ENCODE measurements at places on chromosomes 3 and 15.

DNA sequence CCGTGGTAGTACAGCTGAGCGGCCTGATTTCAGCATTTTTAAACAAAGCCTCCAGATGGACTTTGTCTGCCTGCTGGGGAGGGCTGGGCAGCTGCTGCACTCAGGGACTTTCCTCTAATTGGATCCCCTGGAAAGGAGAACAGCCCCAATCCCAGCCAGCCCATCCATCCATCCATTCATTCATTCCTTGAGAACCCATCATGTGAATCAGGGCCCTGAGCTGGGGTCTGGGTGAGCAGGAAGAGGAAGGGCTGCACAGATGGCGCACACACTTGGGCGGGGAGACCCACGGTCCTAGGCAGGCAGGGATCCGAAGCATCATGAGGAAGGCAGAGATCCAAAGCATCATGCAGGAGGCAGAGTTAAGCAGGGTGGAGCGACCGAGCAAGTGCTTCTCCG lies 45.7 kb downstream of the TPRA1 start:
- no peak for DNase-seq

- no peak for DNase-seq
These were observed 45.9 kb upstream of the THUMPD3 start for GRCh38 chr3:9316881-9317361.

GRCh38 chr3:180416111-180416594 lies 185.8 kb upstream of the TTC14 start:
- DNase-seq = no peak

GRCh38 chr15:52290800-52291199 lies 4.8 kb downstream of the MYO5C start:
- no peak for DNase-seq

DNA sequence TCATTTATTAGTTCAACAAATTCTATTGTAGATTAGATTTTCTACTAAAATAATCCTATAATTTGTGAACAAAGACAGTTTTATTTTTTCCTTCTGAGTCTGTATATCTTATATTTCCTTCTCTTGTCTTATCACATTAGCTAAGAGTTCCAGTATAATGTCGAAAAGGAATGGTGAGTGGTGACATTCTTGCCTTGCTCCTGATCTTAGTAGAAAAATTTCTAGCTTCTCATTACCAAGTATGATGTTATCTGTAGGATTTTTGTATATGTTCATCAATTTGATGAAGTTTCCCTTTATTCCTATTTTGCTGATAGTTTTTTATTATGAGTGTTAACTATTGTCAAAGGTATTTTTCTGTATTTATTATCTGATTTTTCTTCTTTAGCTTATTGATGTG lies 756.6 kb upstream of the BCHE start:
- DNase-seq = no peak

DNA sequence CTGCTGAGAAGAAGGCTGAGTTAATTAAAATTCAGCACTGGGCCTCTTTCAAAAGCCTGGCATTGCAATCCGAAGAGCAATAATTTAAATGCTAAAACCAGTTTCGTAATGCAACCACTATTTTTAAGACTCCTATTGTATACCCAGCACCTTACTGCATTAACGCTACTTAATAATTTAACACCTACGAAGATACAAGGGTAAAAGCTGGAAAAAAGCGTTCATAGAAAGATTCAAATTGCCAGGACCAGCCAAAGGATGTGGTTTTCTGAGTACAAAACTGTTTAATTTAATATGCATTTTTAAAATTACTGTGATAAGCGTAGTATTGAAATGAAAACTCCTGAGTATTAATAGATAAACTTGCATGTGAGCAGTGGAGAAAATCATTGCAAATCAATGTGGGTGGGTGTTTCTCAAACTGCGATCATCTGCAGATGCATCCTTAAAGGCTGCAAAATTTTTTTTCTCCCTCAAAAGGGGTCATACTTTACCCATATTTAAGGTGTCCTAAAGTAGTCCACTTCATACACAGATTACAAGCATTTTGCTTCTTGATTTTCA lies 12.9 kb upstream of the RASGRP1 start:
- DNase-seq = no peak

DNA sequence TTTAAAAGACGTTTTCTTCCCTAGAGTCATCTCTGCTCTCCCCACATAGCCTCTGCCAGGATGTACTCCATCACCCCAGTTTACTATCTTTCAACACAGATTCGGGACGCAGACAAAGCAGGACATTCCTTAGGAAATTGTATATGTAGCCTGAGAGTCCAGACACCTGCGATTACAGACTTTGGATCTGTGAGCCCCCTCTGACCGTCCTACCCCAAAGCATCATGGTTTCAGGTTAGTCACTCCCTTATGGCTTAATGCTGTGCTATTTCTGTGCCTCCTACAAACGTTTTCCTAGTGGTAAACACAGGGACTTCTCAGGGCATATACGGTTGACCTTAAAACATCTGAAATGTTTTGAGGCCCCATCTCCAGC lies 234.0 kb upstream of the BHLHE40 start:
- no peak for DNase-seq

DNA sequence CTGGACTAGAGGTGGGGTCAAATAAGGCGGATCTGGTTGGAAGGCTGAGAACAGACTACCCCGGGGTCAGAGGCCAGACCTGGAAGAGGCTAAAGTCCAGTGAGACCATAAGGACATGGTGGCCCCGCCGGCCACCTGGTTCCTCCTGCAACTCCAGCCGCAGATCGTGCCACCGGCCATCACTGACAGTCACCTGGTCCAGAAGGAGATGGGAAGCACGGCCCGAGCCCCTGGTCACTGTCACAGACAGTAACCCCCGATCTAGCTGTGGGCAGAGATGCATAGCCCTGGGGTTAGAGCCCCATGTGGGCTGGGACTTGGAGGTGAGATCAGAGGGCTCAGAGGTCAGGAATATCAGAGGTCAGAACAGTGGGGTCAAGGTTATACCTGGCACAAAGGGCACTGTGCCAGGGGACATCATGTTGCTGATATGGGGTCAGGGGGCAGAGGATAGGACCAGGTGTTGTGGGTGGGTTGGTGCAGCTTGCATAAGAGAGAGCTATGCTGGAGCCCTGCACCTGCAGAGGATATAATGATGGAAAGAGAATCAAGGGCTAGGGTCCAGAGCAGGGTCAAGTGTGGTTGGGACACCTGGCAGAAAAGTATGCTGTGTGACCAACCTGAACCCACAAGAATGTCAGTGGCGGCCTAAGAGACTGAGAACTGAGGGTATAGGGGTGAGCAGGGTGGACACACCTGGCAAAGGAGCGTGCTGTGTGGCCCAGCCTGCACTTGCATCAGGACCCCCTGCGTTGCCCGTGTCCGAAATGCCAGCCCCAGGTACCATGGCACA lies 9.6 kb downstream of the CELSR3 start:
- no peak for DNase-seq

GRCh38 chr15:68271854-68272471 lies 5.6 kb upstream of the FEM1B start:
- DNase-seq = no peak

- no peak for DNase-seq
These were observed 732 bp upstream of the CRTC3 start for GRCh38 chr15:90529011-90529370.

GRCh38 chr3:150985711-150986110 lies 13.2 kb upstream of the CLRN1 start:
- DNase-seq = no peak

DNA sequence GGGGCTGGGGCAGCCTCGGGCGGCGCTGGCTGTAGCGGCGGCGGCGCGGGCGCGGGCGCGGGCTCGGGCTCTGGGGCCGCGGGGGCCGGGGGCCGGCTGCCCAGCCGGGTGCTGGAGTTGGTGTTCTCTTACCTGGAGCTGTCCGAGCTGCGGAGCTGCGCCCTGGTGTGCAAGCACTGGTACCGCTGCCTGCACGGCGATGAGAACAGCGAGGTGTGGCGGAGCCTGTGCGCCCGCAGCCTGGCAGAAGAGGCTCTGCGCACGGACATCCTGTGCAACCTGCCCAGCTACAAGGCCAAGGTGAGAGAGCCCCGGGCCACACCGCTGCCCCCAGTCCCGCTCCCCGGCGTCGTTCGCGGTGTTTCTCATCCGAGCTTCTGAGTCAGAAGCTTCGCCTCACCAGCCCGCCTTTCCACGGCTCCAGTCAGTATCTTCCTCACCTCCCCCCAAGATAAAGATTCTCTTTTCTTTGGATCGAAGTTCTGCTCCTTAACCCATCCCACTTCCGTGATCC lies 600 bp downstream of the FBXO45 start:
- DNase-seq = peak; percentile 48

GRCh38 chr15:89098281-89098680 lies 10.0 kb downstream of the ABHD2 start:
- no peak for DNase-seq

DNA sequence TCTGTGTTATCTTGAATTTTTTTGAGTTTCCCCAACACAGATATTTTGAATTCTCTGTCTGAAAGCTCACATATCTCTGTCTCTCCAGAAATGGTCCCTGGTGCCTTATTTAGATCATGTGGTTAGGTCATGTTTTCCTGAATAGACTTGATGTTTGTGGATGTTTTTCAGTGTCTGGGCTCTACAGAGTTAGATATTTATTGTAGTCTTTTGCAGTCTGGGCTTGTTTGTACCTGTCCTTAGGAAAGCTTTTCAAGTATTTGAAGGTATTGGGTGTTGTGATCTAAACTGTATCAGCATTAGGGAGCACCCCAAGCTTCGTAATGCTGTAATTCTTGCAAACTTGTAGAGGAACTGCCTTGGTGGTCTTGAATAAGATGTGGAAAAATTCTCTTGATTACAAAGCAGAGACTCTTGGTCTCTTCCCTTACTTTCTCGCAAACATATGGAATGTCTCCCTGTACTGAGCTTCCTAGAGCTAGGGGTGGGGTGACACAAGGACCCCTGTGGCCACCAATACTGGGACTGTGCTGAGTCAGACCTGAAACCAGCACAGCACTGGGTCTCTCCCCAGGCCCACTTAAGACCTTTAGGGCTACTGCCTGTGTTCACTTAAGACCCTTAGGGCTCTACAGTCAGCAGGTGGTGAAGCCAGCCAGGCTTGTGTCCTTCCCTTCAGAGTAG lies 26.5 kb downstream of the TM4SF18 start:
- no peak for DNase-seq

- no peak for DNase-seq
These were observed 32.8 kb upstream of the PRR20G start for GRCh38 chr3:127320529-127321121.

DNA sequence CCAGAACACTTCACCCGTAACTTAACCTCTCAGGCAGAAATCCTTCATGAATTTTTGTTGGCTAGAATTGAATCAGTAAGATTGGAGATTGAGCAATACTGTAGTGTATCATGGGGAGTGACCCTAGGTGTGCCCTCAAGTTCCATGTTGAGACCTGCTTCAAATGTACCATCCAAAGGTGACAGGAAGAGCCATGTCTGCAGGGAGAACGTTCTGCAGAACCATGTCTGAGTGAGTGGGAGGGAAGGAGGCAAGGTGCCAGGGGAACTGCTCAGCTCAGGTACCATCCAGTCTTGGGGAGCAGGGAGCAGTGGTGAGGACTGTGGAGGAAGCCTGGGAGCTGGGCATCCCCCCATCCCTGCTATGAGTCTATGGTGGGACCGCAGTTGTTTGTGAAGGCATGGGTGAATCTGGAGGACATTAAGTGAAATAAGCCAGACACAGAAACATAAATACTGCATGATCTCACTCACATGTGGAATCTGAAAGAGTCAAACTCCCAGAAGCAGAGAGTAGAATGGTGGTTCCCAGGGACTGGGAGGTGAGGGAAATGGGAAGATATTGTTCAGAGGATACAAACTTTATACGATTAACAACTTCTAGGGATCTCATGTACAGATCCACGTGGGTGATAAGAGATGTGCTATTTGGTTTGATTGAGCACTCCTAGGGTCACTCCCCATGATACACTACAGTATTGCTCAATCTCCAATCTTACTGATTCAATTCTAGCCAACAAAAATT lies 23.3 kb downstream of the CFAP161 start:
- no peak for DNase-seq

GRCh38 chr15:31489281-31489680 lies 162.6 kb downstream of the KLF13 start:
- DNase-seq = no peak

- no peak for DNase-seq
These were observed 141.8 kb upstream of the ICE2 start for GRCh38 chr15:60620708-60621107.

DNA sequence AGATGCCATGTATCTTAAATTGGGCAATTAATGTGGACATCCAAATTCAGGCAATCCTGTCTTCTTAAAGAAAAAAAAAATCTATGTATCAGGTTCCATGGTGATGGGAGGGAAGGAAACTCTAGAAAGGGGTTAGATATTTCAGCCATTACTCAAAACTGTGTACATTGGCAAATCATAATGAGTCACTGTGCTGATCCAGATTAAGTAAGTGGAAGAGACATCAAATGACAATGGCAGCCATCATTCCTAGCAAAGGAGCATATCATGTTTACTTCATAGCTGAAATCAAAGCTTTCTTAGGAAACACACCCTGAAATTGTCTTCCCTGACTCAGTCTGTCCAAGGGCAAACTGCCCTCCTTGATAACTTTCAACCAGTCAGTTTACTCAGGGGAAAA lies 713.3 kb upstream of the GBE1 start:
- DNase-seq = no peak

DNA sequence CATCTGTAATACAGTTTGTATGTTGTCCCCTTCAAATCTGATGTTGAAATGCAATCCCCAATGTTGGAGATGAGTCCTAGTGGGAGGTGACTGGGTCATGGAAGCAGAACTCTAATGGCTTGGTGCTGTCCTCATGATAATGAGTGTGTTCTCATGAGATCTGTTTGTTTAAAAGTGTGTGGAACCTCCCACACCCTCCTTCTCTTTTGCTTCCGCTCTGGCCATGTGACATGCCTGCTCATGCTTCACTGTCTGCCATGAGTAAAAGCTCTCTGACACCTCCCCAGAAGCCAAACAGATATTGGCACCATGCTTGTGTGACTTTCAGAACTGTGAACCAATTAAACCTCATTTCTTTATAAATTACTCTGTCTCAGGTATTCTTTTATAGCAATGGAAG lies 794.0 kb upstream of the CFAP20DC start:
- no peak for DNase-seq

- no peak for DNase-seq
These were observed 20.0 kb upstream of the TRIM71 start for GRCh38 chr3:32797776-32798175.

DNA sequence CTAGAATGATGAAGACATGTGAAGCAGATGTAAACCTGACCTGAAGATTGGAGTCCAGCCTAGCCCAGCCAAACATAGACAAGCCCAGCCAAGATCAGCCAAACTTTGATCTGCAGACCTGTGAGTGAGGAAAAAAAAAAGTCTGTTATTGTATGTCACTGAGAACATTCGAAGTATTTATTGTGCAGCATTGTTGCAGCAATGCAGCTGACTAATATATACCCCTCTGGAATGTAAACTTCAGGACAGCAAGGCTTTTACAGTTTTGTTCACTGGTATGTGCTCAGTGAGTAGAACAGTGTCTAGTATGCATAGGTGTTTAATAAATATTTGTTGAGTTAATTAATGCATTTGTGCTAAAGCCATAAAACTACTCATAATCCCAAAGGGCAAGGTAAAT lies 23.4 kb downstream of the TMEM202 start:
- DNase-seq = no peak

GRCh38 chr3:12409684-12410596 lies 74.3 kb upstream of the TSEN2 start:
- DNase-seq = no peak

DNA sequence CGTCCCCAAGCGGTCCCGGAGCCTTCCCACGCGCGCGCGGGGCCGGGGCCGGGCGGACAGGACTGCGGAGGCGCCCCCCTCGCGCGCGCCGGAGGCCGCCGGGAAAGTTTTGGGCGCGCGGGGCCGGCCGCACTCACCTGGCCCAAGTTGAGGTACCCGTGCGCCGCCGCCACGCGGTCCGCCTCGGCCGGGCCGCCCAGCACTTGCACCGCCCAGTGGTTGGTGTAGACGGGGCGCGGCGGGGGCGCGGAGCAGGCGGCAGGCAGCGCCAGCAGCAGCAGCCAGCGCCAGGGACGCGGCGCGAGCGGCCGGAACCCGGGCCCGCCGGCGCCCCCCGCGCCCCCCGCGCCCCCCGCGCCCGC lies 289 bp downstream of the PCSK6 start:
- DNase-seq = peak; percentile 48
